ENCODE measurements at places on chromosomes 2 and 18.

- DNase-seq, result no peak
Observed at GRCh38 chr2:162219426-162219825, 23.8 kb downstream of the FAP start.

DNA sequence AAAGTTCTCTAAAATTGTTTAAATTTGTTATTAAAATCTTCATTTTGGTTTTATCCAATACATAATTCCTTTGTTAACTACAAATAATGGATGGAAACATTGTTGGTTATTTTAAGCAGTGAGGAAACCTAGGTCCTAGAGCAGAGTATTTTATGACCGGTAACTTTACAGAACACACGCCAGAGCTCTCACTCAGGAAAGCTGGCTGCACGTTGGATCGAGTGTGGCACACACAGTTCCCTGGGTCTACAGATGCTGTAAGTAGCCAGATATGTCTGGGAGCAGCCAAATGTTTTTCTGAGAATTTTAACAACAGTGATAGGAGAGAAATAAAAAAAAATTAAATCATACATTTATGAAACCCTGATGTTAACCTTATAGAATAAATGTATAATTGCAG, 264.4 kb downstream of the ZNF407 start:
- DNase-seq, result no peak

DNA sequence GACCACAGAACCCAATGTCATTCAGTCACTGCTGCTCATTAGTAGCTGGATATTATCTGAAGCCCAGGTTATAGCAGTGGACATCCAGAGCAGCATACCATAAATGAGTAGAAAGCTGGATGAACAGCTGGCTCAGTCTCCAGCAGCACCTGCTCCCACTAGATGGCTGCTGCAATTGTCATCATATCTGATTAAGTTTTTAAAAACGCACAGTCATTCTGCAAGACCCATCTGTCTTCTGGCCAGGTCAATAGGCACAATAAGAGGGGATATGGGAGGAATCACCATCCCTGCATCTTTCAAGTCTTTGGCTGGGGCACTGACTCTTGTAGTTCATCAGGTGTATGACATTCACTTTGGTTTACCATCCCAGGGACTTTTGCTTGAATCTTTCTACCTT, 55.1 kb upstream of the XDH start:
- no peak for DNase-seq

DNA sequence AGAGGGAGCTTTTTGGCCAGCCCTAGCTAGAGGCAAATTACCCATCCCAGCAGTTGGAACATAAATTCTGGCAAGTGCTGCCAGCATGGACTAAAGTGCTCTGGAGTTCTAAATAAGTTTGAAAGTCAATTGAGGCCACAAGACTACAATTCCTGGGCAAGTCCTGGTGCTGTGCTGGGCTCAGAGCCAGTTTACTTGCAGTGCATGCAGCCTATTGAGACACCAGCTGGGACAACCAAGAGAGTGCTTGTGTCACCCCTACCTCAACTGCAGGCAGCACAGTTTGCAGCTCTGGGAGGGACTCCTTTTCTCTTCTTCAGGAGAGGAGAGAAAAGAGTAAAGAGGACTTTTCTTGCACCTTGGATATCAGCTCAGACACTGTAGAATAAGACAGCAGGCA, 277.2 kb upstream of the TMEFF2 start:
- DNase-seq, result no peak

GRCh38 chr18:28132084-28132483, 44.8 kb downstream of the CDH2 start:
- no peak for DNase-seq

DNA sequence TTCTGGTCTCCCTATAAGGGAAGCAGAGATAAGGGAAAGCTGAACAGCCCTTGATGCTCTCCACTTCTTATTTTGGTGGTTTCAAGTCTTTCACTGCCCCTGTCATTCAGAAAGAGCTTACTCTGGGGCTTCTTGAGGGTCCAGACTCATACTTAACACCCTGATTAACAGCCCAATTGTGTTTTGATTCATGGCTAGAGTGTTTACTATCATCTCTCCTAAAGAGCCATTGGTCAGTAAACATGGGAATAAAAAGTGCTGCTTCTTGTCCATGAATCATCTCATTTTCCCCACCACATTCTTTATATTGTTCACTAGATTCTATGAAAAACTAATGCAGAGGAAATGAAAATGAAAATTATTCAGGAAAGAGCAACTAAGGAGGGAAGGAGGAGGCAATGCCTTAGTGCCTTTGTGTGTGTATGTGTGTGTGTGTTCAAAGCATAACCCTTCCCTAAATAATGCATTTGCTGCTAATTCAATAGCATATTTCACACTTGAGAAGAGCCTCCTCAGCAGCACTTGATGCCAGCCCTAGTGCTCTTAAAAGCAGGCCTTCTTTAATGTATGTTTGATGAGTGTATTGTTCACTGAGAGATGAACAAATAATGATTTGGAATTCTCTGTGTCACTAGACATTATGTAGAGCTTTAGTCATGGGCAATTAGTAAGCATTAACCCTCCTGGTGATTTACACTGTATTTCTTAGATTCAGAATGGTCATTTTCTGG, 63.5 kb downstream of the DCC start:
- DNase-seq, result no peak

DNA sequence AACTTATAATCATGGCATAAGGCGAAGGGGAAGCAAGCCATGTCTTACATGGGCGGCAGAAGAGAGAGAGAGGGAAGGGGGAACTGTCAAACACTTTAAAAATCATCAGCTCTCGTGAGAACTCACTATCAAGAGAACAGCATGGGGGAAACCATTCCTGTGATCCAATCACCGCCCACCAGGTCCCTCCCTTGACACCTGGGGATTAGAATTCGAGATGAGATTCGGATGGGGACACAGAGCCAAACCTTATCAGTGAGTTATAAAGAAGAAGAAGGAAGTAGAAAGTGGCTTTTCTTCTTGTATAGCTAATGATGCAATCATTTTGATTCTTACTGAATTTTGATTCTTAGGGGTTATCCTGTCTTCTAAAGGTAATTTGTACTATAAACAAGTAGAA, 51.4 kb downstream of the SMCHD1 start:
- DNase-seq, result no peak

DNA sequence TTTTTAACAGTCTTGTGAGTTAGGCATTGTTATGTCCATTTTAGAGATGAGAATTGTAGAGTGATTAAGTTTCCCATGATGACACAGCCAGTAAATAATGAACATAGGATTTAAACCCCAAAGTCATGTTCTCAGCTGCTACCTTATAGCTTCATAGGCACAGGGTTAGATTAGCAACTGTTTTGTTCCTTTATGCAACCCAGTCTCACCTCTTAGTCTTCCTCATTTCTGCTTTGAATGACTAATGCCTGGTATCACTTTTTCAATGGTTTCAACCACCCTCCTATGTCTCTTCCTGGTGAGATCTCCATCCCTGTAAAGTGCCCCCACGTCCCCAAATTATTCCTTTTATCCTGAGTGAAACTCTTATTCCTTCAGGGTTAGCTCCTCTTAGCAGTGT, 44.3 kb downstream of the MFSD6 start:
- no peak for DNase-seq

- DNase-seq, result no peak
Observed at GRCh38 chr2:159200498-159200897, 86.0 kb downstream of the WDSUB1 start.

- DNase-seq, result no peak
Observed at GRCh38 chr2:188523919-188524318, 232.2 kb downstream of the GULP1 start.

DNA sequence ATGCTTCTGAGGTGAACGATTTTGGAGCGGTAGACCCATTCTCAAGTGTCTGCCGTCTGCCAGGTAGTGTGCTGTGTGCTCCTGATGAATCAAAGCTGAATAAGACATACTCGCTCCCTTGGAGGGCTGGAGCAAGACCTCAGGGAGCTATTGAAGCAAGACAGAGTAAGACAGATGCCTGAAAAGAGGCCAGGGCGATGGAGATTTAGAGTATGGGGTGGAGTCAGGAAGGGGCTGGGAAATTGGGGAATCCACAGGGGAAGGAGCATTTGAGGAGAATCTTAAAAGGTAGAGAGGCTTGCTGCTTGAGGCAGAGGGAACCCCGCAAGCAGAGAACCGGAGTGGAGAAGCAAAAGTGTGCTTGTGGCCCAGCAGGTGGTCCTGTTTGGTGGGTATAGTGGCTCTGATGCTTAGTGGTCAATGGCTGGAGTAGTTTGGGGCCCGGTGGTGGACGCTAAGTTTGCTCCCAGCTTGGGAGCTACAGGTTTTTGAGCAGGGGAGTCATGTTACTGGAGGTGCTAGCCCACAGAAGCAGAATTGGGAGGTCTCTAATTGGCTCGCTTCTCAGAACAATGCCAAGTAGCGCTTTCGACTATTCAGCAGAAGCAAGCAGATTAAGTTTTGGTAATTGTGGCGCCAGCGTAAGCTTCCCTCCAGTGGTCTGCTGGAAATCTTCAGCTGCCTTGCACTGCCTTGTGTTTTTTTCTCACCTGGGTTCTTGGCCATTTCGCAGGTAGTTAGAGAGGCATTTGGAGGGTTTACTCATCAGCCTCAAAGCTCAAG, 2.0 kb downstream of the CNNM4 start:
- DNase-seq, result no peak

DNA sequence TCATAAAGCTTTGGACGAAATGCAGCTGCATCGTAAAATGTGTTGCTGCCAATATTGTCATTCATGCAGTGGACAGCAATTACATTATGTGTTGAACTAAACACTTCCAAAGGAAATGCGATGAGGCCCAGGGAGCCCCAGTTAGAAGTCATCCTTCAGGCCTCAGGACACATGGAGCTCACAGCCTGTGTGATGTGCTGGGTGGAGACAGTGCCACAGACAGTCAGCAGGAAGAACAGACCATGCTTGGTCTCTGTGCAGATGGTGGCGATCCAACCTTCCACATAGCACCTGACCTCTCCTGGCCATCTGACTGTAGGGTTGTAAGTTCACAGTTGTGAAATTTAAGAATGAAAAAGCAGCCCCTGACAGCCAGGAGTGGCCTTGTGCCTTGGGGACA, 118.3 kb upstream of the ALKAL2 start:
- DNase-seq, result no peak

DNA sequence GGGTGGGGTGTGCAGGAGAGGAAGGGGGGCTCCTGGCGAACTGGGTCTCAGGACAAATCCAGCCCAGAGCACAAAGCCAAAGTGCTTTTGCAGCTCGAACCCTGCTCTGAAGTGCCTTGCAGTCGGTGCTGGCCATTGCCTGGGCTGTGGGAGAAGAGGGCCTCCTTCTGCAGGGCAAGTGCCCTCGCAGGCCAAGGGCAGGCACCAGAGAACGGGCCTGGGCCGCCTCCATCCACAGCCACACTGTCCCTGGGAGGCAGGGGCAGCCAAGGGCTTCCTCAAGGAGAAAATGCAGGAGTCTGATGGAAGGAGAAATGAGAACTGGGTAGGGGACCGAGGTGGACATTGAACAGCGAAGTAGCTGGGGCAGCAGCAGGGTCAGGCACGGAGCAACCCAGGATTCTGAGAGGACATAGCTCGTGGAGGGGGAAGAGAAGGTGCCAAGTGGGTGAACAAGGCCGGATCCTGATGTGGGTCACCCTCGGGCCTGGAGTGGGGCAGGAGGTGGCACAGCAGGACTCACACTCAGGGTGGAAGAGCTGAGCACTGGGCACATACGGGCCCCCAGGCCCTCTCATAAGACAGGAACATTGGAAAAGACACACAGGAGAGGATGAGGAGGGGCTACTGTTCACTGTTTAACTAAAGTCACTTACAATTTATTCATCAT, 312.8 kb upstream of the SALL3 start:
- no peak for DNase-seq
